ENCODE measurements at places on chromosomes 2 and 18. TPM values are rescaled to one million over a fixed set of nuclear protein-coding genes. Genes with fewer than 3 reads are reported as not detected.

SLC30A3 gene
- 0.53 TPM for total RNA-seq

CCL20 gene
- total RNA-seq: not detected

KCNJ3 gene
- total RNA-seq: 2.3 TPM

FNDC4 gene
- total RNA-seq: 7.0 TPM

CTNNA2 gene
- 14.0 TPM for total RNA-seq

TRIM43 gene
- total RNA-seq: not detected

SLC9A2 gene
- total RNA-seq: 4.2 TPM

SP9 gene
- total RNA-seq: not detected

IL37 gene
- total RNA-seq: not detected

DHX57 gene
- 30.3 TPM for total RNA-seq

GALNT3 gene
- 14.0 TPM for total RNA-seq

LRRTM1 gene
- 0.63 TPM for total RNA-seq

KLHL30 gene
- total RNA-seq: 1.8 TPM

OTOS gene
- total RNA-seq: not detected

PSMG2 gene
- 100 TPM for total RNA-seq

LRP1B gene
- 13.3 TPM for total RNA-seq
